ENCODE measurements at places on chromosomes 5 and 9.
A peak's percentile ranks its signal among the peaks of the same experiment; 100 is the strongest.

DNA sequence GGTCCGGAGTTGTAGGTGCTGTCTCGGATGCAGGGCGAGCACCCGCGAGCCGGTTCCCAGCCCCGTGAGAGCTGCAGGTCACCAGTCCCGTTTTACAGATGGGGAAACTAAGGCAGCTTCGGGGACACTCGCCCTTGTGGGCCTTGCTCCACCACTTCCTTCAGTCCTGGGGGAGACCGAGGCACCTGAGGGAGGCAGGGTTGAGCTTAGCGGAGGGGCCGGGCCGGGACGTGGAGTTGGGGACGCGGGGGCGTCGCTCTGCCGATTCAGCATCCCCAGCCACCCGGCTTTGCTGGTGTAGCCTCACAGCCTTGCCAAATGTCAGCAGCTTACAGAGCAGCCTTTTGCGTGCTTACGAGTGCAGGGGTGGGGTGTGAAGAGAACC is 530 bp downstream of the BBLN start:
- DNase-seq = no peak

- no peak for DNase-seq
Observed at GRCh38 chr5:90142541-90142940, 267.0 kb downstream of the CETN3 start.

GRCh38 chr5:76717222-76718083 is 1.5 kb downstream of the F2R start:
- DNase-seq = no peak

GRCh38 chr9:83444110-83444509 is 94.1 kb downstream of the FRMD3 start:
- DNase-seq = no peak

DNA sequence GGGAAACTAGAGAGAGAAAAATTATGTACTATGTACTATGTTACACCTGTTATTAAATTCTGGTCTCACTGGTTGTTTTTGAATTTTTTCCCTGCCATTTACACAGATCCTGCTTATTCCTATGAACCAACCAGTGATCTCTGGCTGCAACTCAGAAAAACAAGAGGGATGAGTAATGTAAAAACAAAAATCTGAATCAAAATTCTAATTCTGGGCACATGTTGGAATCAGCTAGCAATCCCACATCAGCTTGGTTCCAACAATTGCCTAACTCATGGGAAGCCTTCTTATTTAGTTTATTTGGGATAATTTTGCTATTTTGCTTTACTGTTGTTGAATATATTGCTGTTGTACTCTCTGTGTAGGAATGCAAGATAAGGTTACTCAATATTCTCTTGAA is 78.3 kb downstream of the PLK2 start:
- no peak for DNase-seq

DNA sequence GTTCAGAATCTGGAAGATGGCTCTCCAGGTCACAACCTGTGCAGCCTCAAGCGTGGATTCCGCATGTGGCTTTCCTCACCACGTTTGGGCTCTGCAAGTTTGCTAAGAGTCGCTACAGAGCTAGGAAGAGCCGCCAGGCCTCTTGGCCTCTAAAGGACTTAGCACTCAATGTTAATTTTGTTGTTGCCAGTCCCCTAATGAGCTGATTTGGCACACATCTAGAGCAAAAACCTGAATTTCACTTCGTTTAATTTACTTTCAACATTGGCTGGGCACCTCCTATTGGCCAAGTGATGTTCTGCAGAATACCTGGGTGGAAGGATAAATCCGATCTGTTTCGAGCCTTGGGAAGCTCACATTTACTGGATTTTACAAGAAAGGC is 65.8 kb upstream of the UNC5A start:
- DNase-seq = no peak

DNA sequence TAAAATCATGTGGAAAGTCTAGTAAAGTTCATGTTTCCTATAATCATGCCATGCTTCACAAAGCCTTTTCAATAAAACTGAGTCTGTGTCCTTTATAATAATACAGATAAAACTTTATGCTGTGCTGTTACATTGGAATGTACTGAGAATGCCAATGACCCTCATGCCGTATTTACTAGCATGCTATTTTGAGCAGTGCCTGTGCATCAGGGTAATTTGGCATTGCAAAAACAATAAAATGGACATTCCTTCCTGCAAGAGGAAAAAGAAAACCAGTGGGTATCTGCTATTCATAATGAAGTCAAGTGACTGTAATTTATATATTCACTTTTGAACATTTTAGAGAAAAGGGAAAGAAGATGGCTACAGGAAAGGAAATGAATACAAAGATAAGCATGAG is 159.0 kb downstream of the PBX3 start:
- DNase-seq = no peak

GRCh38 chr5:80125962-80126480 is 90.9 kb downstream of the THBS4 start:
- no peak for DNase-seq

GRCh38 chr5:152560512-152561137 is 155.5 kb upstream of the NMUR2 start:
- DNase-seq = peak; percentile 7

- no peak for DNase-seq
Observed at GRCh38 chr5:179263391-179264052, 81.7 kb downstream of the ADAMTS2 start.

- no peak for DNase-seq
Observed at GRCh38 chr9:89154218-89154617, 24.4 kb downstream of the SHC3 start.

DNA sequence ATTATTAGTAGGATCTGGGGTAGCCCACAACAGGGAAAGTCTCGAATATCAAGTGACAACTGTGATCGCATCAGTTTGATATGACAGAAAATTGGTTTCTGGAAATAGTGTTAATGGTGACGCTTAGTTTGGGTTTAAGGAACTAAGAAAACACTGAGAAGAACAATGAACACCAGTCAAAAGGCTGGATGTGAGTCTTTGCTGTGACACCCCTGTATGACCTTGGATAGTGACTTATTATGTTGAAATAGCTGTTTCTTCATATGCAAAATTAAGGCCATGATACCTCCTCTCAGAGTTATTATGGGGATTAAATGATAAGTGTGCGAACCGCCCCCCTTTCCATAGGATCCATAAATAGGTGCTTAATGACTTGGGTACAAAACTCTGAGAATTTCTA is 926 bp downstream of the DNAJC25 start:
- DNase-seq = no peak

GRCh38 chr9:2158111-2158610 is 143.0 kb downstream of the SMARCA2 start:
- no peak for DNase-seq

DNA sequence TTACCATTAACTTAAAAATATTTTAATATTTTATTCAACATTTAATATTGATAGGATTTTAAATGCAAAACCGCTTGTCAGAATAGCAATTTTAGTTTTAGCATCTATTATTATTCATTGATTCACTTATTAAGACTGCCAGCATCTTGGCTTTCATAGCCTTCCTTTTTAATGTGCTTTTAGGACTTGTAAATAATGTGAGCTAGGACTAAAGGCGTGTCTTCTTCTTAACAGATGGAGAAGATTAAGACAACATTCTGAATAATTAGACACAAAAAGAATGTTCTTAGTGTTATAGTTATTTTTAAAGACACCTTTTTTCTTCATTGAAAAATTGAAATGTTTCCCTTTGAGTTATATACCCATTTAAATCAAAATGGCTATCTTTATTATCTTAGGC is 6.9 kb downstream of the IL31RA start:
- no peak for DNase-seq

- DNase-seq = no peak
Observed at GRCh38 chr5:96142786-96143434, 181.3 kb upstream of the ELL2 start.

All from NCI-H1436 treated with DMSO at 0.1 percent for 48 hours (cell line).